ENCODE measurements at places on chromosomes 1 and 21.

GRCh38 chr1:35660581-35661473, 19.5 kb upstream of the PSMB2 start:
- no peak for DNase-seq

GRCh38 chr1:93000751-93001175, 39.5 kb upstream of the DIPK1A start:
- no peak for DNase-seq

GRCh38 chr1:6104631-6105030, 58.9 kb downstream of the KCNAB2 start:
- no peak for DNase-seq

GRCh38 chr21:35925497-35925896, 134.8 kb downstream of the SETD4 start:
- DNase-seq = no peak

DNA sequence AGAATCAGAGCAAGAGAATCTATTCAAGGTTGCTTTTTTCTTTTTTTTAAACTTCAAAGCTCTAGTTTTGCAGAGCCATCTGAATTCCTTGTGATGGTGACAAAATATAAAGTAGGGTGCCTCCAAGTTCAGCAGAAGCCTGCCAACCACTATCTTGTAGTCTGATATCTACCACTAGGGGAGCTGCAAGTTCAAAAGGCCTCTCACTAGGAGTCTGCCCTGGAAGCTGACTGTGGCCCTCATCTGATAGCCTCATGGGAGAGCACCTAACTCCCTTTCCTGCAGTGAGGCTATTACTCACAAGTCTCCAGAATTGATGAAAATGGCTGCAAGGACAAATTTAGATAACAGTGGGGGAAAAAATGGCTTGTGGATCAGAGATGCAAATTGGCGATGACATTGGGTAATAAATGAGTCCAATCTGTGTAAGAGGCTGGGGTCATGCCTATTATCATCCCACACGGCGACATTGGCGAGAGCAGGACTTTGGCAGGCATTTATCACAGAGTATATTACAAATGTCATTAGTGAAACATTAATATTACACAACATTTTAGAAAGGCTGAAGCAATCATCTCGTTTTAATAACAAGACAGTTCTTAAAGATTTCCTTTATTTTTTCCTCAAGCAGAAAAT, 10.7 kb upstream of the ZP4 start:
- peak; percentile 48 for DNase-seq

DNA sequence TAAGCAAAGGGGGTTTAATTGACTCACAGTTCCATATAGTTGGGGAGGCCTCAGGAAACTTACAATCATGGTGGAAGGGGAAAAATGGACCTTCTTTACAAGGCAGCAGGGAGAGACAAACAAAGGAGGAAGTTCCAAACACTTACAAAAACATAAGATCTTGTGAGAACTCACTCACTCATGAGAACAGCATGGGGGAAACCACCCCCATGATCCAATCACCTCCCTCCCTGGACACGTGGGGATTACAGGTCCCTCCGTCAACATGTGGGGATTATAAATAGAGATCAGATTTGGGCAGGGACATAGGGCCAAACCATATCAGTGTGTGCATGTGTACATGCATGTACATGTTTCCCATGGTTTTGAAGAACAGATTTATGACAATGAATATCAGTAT, 5.5 kb upstream of the SMG7 start:
- DNase-seq = no peak

DNA sequence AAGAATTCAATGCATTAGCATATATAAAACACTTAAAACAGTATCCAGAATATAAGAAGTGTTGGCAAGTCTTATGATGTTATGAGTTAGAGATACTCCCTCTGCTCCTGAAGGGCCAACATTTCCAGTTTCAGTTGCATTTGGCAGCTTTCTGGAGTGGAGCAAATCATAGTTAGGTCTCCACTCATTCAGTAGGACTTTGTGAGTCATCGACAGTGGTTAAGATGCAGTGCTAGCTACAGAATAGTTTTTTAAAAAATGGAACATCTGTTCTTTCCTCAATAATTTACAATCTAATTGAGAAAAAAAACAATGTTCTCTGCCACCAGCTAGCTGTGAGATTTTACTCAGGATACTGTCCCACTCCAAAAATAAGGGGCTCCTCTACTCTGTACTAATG, 389.1 kb downstream of the HLX start:
- DNase-seq = no peak

DNA sequence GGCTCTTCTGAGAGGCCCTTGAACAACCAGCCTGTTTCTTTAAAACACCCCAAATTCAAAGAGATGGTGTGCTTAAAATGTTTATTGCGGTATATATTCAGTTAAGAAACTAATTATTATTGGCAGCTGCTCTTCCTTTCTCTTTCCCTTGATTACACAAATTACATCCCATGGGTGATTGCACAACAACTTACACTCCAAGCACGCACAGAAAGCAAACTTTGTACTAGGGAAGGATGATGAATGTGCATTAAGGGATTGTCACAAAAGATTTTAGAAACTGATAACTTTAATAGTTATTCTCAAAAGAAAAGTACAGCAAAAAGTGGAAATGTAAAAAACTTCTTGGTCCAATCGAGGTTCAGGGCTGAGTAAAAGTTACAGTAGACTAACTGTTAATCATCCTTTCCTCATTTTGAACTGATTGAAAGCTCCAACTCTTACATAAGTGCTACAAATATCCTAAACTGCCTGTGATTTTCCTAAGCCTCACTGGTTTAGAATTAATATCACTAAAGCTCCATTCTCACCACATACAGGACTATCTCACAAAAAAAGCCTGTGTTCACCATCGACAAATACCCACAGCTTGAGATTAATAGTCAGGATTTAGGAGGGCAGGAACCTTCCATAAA, 153.4 kb downstream of the TTLL7 start:
- no peak for DNase-seq

DNA sequence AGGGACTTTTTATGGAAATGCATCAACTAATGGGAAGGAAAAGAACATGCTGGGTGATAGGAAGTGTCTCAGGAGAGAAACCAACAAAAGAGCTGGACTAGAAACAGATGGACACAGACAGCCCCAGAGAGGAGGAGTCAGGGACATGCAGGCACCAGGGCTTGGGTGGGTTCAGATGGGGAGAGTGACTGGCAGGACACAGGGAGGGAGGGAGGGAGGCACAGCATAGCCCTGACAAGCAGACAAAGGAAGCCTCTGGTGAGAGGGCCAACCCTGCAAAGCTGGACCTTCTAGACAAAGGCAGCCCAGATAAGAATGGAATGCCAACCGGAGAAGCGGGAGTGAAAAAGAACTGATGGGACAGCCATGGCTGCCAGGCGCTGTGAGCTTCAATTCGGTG, 568.8 kb downstream of the AJAP1 start:
- no peak for DNase-seq

GRCh38 chr1:159598196-159598595, 10.6 kb downstream of the APCS start:
- no peak for DNase-seq

DNA sequence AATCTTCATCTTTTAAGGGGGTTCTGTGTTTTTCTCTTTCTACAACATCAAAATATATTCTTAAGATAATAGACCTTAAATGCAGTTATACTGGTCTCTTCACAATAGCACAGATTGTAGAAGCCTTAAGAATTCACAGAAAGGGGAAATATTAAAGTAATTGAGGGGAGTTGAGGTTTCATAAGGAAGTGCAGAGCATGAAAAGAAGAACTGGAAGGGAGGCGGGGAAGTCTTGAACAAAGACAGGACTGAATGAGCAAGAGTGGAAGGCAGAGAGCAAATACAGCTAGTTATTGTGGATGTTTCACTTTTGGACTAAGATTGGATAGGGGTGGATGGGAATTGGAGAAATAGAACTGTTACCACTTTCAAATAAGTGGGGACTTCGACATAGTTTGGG, 67.7 kb downstream of the PTGER3 start:
- no peak for DNase-seq

DNA sequence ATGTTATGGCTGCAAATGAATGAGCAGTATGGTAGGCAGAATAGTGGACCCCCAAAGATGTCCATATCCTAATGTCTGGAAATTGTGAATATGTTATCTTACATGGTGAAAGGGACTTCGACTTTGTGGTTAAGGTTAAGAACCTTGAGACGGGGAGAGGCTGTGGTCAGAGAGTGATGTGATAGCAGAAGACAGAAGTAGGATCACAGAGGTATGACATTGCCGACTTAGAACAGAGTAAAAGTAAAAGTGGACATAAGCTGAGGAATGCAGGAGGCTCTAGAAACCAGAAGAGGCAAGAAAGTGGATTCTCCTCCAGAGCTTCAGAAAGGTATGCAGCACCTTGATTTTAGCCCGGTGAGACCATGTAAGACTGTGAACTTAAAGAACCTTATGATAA, 74.6 kb downstream of the CTH start:
- DNase-seq = no peak

All from SHP77 (cell line).